Stimulated activated CD8-positive, alpha-beta memory T cell treated with anti-CD3 and anti-CD28 coated beads, Interleukin-2, amount 100 ng/mL, for 48 hours (primary cell): ENCODE measurements at places on chromosomes 5 and 9.

GRCh38 chr9:11352612-11353011 lies 739.8 kb upstream of the PTPRD start:
- DNase-seq, result no peak

DNA sequence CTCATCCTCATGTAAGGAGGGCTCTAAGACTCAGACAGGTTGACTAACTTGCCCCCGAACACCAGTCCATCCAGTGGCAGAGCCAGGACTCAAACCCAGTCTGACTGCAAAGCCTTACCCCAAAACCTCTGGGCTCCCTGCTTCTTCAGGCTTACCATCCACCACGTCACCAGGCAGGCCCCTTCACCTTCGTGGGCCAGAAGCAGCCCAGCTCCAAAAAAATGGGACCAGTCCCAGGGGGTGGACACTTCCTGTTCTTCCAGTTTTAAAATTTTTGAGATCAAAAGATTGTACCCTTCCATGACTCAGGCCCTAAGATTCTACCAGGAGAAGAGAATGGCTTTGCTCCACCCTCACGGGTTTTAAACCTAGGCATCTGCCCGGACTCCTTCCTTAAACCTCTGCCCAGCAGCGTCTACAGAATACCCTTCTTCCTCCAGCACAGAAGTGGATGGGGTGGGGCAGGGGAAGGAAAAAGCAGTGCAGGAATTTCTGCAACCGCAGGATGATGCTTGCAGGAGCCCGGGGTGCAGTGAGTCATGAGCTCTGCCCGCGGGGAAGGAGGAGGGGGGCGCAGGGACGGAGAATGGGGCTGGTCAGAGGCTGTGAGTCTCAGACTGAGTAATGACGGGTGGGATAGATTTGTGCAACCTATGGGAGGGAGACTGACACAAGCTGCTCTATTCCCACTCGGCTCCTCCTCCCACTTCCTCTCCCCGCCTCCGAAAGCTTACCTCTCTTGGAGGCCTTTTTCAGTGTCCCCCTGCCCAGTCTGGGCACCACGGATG lies 50.4 kb upstream of the STXBP1 start:
- DNase-seq, result no peak

GRCh38 chr5:8845296-8845695 lies 700.6 kb downstream of the SEMA5A start:
- DNase-seq, result no peak

DNA sequence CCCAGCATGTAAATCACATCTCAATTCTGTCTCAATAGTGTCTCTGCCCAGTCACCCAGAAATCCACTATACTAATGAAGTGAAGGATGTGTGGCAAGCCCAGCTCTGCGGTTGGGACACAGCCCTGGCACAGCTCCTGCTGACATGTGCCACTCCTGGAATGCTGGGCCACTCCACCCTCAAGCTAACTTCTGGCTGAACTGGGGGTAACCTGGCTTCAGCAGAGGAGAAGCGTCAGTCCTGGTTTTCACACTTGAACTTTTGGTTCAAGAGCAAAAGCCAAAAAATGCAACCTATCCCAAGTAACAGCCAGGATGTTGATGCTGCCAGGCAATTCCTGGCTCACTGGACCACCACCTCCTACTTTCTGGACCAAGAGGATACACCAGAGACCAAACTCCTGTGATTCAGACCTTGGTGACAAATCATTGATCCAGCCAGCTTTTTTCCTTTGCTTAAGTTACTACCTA lies 86.4 kb downstream of the ARRDC3 start:
- DNase-seq, result no peak

GRCh38 chr5:80810425-80810824 lies 149.7 kb upstream of the RASGRF2 start:
- no peak for DNase-seq

DNA sequence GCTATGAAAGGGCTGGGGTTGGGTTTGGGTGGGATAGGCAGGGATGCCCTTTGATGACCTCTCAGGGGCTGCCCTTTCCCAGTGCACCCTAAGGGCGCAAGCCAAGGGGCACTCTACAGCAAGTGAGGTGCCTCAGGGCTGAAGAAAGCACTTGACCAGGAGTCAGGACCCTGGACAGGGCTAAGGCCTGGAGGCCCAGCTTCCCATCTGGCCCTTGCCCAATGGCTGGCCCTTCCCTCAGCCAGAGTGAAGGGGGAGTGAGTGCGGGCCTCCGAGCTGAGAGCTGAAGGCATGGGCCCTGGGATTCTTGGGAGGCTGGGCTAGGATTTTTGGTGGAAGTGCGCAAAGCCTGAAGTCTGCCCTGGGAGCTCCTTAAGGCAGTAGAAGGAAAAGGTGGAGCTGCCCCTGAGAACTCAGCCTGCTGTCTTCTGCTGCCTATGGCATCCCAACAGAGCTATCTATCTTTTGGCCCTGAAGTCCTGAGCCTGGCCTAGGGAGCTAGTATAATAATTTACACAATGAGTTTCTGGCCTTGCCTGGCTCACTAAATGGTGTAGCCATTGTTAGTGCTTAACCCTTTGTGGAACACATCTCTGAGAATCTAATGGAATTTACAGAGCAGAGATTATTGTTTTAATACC lies 16.4 kb downstream of the JADE2 start:
- DNase-seq, result no peak

GRCh38 chr9:107358986-107359385 lies 75.9 kb downstream of the RAD23B start:
- no peak for DNase-seq
